B cell (primary cell): ENCODE measurements at places on chromosomes 4 and X.
A peak's percentile ranks its signal among the peaks of the same experiment; 100 is the strongest.

GRCh38 chrX:50805276-50805675, 8.7 kb downstream of the SHROOM4 start:
- no peak for DNase-seq

DNA sequence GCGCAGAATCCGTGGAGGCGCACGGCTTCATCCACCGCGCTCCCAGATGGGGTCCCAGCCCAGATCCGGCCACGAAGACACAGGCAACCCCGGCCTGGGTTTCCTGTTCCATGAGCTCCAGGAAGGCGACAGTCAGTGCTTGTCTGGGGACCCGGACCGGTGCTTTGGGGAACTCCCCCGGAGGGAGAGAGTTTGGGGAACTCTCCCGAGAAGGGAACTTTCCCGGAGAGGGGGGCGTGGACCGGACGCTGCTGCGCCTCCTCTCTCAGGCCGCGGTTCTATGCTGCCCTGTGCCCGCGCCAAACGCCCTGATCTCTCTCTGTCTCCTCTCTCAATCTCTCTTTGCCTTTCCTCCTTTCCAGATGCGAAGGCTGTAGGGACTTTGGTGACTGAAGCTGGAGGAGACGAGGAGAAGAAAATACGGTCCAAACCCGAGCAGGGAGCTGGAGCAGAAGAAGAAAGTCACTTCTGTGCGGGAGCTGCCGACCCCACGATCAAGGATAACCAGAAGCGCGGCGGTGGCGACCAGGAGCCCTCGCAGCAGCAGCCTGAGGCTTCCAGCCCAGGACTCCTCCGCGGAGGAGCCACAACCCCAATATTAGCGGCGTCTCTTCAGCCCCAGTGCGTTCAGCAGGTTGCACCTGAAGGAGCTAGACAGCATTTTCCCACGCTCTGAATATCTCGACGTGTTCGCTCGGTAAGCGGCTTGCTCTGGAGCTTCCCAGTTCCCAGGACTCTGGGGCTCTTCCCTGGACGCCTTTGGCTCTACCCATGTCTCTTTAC, 47.6 kb upstream of the NKAP start:
- DNase-seq = peak; percentile 40

- no peak for DNase-seq
Measured at GRCh38 chr4:143288171-143288570, 48.5 kb upstream of the GAB1 start.

- no peak for DNase-seq
Measured at GRCh38 chrX:44992775-44993174, 119.8 kb downstream of the KDM6A start.

DNA sequence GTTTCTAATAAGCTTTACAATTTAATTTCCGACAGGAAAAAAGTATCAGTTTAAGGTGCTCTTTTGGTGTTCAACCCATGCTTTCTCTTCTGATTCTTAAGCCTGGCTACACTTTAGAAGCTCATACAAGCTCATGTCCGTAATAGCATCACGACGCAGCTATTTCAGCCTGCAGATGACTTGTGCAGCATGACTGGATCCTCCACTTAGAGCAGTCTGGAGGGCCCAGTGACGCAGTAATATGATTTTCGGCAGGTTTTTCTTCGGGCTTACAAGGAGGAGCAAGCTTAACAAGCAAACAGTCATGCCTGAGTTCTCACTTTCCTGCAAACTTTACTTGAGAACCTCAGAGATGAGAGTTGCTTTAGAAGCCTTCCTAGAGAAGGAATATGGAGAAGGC, 85.3 kb upstream of the MAML3 start:
- no peak for DNase-seq

- no peak for DNase-seq
Measured at GRCh38 chrX:153897899-153898298, 6.6 kb upstream of the AVPR2 start.

DNA sequence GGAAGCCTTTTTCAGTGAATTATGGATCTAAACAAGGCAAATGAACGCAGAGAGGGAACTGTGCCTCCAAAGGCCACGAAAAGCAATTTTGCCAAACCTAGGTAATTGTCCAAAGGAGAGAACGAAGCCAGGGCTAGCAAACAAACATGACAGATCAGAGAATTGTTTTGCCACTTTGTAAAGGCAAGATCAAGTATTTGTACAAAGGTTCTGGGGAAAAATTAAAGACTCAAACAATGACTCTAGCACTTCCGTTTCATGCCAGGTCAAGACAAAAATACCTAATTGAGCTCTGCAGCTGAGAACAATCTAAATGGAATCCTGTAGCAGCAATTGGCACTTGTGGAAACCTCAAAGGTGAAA, 8.5 kb downstream of the RBM47 start:
- DNase-seq = no peak

GRCh38 chr4:62407534-62407933, 1207.4 kb downstream of the ADGRL3 start:
- DNase-seq = no peak

- no peak for DNase-seq
Measured at GRCh38 chrX:53440621-53441517, 6.7 kb upstream of the HSD17B10 start.

- DNase-seq = no peak
Measured at GRCh38 chr4:159042097-159042605, 60.7 kb upstream of the RAPGEF2 start.

- DNase-seq = peak; percentile 79
Measured at GRCh38 chr4:38179690-38180377, 219.6 kb downstream of the PTTG2 start.

- DNase-seq = no peak
Measured at GRCh38 chrX:69813677-69814076, 197.8 kb downstream of the EDA start.

- no peak for DNase-seq
Measured at GRCh38 chr4:124105212-124105611, 607.3 kb downstream of the ANKRD50 start.

DNA sequence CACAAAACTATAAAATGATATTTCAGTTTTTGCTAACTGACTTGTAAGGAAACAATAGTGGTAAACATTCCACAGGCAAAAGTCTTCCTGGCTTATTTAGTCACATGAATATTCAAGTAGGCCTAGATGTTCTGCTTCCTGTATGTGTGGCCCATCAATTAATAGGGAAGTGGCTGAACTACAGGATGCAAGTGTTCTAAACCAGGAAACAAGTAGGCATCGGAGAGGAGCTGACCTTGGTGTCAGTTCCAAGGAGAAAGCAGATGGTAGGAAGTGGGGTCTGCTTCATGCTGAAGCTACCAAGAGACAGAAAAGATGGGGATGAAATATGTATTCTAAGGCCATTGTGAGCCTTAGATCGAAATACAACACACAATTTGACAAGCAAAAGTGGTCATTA, 149.7 kb downstream of the ANTXR2 start:
- DNase-seq = no peak

DNA sequence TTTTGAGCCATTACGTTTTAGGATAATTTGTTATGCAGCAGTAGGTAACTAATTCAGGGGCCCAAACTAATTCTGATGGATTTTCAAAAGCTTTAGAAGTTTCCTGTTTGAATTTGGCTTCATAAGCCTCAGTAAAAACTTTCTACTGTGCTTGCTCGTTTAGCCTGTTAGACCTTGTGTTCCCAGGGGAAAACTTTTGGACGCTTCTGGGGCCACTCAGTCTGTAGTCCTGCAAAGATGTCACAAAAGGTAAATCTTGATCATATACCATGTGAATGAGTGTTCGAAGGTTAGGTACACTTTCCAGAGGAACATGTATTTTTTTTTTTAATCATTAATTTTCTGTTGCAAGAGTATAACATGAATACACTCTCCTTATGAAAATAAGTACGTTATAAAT, 70.7 kb downstream of the SUPT20HL2 start:
- DNase-seq = no peak

DNA sequence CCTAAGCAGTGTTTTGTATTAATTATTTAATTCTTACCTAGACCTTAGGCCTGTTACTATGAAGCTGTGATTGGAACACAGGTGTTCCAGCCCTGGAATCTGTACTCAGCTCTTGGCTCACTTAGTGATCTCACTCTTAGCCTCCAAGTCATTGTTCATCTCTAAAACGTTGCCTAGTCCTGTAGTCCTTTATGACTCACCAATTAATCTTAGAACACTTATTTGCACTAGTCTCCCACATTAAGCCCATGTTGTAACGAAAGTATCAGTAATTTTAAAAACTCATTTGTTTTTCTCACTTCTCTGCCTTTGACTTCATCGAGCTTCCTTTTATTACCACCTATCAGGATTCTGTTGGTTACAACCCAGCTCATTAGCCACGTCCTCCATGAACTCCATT, 1224.7 kb upstream of the TENM3 start:
- no peak for DNase-seq

DNA sequence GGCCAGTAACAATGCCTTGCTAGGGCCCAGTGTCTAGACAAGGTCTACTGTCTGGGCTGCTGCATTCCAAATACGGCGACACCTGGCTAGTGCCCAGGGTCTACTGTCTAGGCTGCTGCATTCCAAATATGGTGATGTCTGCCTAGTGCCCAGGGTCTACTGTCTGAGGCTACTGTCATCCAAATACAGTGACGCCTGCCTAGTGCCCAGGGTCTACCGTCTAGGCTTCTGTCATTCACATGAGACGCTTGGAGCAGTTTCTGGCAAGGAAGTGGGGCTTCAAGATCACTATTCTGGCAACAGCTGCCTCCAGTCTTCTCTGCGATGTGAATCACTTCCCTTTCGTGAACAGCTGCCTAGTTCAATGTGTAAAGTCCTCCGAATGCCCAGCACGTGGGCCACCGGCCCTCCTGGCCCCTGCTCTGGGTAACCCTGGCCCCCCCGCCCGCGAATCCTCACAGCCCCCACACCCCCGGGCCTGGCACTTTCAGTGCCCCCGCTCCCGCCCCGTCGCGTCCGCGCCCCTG, 12.7 kb downstream of the ACOX3 start:
- DNase-seq = no peak
